ENCODE measurements at places on chromosomes 5 and 9.

GRCh38 chr5:173242079-173242478, 7.1 kb upstream of the NKX2-5 start:
- DNase-seq, result no peak

DNA sequence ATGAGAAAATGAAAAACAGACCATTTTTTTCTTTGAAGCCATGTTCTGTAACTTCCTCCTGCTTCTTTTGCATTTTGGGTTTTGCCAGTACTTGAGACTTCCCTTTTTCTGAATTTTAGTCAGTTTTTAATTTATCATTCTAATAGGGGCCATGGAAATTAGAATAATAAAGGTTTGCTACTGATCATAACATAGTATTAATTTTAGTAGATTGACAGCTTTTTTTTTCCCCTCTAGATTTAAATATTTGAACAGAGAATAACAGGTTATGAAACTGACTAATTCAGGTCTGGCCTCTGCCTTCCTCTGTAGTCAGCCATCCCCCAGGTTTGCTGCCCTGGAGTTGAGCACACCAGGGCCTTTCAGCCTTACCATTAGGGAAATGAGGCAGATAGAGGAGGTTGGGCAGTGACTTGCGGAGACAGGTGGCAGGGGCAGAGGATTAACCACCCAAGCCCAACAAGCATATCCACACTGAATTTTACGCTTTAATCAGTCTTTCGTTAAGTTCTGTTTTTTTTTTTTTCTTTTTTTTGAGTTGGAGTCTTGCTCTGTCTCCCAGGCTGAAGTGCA, 80.1 kb upstream of the TNFAIP8 start:
- DNase-seq, result no peak

- DNase-seq, result no peak
Measured at GRCh38 chr9:115880221-115880885, 273.2 kb upstream of the PAPPA start.

DNA sequence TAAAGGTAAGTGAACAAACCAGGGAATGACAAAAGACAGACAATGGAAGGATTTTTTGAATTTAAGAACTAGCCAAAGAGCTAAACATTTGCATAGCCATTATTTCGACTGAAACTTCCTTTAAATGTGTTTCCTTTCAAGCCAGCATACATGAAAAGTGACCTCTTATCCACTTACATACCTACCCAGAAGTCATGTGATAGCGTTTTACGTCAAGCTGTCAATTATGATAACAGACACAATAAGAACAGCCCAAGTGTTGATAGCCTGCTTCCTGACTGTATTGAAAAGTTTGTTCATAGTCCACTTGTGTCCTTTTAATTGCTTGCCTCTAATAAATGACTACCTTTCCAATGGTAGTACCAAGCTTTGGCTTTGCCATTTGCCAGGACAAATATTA, 206.0 kb downstream of the NFIB start:
- DNase-seq, result no peak

- DNase-seq, result no peak
Measured at GRCh38 chr5:132011622-132012343, at the start of gene ACSL6. ACSL6 (minus strand) TSS chr5:132011658; CDS start chr5:132011553, 105 bp downstream.
